RPMI7951 (cell line): ENCODE measurements at places on chromosomes 6 and 20. TPM values are rescaled to one million over a fixed set of nuclear protein-coding genes. Genes with fewer than 3 reads are reported as not detected.

OR2B6 gene
- total RNA-seq, result not detected in 2 replicates

PKHD1 gene
- total RNA-seq, result not detected in 2 replicates

CRISP1 gene
- not detected in 2 replicates for total RNA-seq

CCM2L gene
- not detected in 2 replicates for total RNA-seq

SLC18B1 gene
- 14.6 and 14.9 TPM in 2 replicates for total RNA-seq

MRPS10 gene
- total RNA-seq, result 65.0 and 72.9 TPM in 2 replicates
